CD4-positive, CD25-positive, alpha-beta regulatory T cell (primary cell): ENCODE measurements at places on chromosomes 12 and 14.
A peak's percentile ranks its signal among the peaks of the same experiment; 100 is the strongest.

DNA sequence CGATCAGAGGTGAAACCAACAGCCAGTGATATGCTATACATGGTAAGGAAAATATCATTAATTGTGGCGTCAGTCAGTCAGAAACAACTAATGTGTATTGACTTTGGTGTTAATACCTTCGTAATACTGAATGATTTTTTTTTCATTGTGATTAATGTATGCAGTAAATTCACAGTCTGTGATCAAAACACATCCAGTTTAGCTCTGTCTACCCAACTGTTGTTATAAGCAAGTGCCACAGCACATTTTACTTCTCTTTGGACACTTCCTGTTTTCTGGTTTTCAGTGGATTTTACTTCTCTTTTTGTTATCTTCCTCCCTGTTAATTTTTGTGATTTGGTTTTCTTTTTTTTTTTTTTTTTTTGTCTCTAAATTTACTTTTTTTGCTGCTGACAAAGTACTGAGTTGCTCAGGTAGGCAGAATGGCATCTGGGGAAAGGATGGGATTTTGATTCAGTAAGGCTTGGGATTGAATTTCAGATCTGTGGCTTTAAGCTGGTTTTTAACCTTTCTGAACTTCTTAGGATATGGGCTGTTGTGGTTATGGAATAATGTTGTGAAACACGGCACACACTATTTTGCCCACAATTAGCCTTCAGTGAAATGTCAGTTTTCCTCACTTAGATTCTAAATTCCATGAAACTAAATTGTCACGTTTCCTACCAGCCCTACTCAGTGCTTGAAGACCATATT is 604 bp downstream of the GLIPR1 start:
- H3K36me3 ChIP-seq: peaks cover 4% of the 10 kb centered on the region
- DNase-seq: no peak
- H3K27ac ChIP-seq: peak overlapping the region; percentile 81
- no peaks in the 10 kb centered on the region for H3K27me3 ChIP-seq
- H3K4me3 ChIP-seq: peak overlapping the region; percentile 99

DNA sequence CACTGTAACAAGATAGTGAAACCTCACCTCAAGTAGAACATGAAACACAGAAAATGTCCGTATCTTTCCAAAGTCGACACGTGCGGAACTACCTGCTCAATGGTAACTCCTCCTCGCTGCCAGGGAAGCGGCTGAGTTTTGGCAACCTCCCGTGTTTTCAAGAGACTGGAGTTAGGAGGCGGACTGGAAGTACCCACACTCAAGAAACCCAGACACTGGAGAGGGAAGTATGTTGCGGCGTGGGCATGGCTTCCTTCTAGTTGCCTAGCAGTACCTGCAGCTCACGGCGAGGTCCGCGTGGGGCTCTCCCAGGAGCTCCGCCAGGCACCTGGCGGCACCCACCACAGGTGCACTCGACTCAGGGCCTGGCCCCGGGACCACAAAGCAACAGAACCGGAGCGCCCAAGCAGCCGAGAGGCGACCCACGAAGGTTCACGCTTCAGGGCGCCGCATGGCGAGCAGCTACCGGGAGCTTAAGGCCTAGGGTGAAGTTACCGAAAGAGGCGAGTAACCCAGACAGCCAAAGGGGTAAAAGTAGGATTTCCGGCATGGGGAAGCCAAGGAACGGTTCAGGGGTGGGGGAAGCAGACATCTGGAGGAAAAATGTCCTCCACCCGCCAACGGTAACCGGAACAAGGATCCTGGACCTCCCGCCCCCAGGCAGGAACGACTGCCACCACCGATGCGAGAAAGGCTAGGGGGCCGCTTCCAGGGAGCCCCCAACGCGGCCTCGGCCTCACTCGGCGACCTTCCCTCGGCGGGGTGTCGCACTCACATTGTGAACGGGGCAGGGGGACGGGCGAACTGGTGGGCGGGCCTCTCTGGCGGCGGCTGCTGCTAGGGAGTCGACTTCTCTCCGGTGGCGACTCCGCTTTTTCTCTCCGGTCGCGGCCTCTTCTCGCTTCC is 608 bp downstream of the PTGES3 start:
- peak; percentile 57 for DNase-seq
- H3K27me3 ChIP-seq: no peaks in the 10 kb centered on the region
- peaks cover 43% of the 10 kb centered on the region for H3K4me1 ChIP-seq

- no peak for DNase-seq
- H3K27ac ChIP-seq: peak overlapping the region; percentile 82
- no peaks in the 10 kb centered on the region for H3K36me3 ChIP-seq
- no peaks in the 10 kb centered on the region for H3K27me3 ChIP-seq
- peaks cover 38% of the 10 kb centered on the region for H3K4me1 ChIP-seq
- H3K4me3 ChIP-seq: peak overlapping the region; percentile 54
Measured at GRCh38 chr14:101707863-101708620, 53.5 kb upstream of the PPP2R5C start.

DNA sequence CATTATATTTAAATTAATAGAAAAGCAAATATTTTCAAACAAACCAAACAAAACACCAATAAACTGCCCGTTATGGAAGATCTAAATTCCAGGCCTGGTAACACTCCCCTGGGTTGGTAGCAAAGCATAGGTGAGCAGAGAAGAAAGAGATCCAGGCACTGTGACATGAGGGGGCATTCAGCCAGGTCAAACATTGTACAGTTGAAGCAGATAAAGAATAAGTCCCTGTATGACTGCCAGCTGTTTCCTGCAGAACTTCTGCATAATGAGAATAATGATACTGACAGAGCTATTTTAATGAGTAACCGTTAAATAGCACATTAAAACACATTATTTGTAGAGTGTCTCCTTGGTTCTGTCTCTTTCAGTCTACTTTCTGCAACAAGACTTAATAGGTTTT is 35.4 kb downstream of the SLC38A1 start:
- H3K36me3 ChIP-seq: peaks cover 66% of the 10 kb centered on the region
- peaks cover 53% of the 10 kb centered on the region for H3K4me1 ChIP-seq
- H3K4me3 ChIP-seq: peak overlapping the region; percentile 9

- H3K4me3 ChIP-seq: no peak overlapping the region
- no peak overlapping the region for H3K27ac ChIP-seq
- no peak for DNase-seq
- no peaks in the 10 kb centered on the region for H3K4me1 ChIP-seq
Measured at GRCh38 chr14:103314496-103315277, 19.4 kb upstream of the EIF5 start.

DNA sequence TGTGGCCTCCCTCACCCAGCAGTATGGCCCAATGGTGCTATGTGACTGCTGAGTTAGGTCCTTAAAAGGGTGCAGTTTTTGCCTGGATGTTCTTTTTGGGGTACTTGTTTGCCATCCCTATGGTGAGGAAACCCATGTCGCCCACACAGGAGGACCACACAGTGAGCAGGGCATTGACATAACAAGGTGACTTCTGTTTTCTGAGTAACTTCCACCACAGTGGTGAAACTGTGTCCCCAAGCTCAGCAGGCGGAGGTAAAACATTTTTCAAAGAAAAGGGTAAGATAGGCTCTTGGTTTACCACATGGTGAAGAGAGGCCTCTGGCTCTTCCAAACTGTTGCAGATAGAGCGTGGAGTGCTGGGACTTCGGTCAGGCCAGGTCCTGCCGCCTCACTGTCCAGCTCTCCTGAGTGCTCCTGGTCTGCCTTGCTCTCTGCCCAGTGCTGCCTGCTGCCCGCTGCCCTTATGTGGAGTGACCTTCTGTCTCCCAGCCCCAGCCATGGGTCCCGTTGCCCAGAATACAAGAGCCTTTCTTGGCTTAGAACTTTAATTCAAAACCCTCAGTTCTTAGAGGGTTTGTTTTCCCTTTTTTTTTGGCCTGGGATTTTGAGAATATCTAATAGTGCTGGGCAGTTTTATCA is 54.0 kb downstream of the TRAF3 start:
- DNase-seq: no peak
- H3K4me3 ChIP-seq: no peak overlapping the region
- no peaks in the 10 kb centered on the region for H3K27me3 ChIP-seq
- H3K4me1 ChIP-seq: peaks cover 27% of the 10 kb centered on the region
- no peak overlapping the region for H3K27ac ChIP-seq

DNA sequence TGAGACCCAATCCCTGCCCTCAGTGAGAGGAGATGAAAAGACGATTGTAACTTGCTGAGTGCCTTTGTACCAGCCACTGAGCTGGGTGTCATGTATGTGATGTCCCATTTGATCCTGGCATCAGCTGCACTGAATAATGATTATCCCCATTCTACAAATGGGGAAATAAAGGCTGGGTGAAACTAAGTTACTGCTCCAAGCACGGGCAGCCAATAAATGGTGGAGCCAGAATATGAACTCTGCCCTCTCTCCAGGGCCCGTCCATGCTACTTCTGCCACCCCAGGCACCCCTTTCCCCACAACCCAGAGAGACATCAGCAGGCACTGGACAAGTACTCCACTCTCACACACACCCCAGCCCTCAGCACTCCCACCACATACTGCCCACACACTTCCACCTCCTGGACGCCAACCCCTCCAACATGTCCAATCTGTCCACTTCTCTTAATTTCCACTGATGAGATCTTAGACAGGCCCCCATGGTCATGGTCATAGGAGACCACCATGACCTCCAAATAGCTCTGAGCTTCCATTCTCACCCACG is 115.8 kb downstream of the DICER1 start:
- no peaks in the 10 kb centered on the region for H3K4me1 ChIP-seq
- H3K4me3 ChIP-seq: no peak overlapping the region
- H3K36me3 ChIP-seq: no peaks in the 10 kb centered on the region
- H3K27ac ChIP-seq: no peak overlapping the region

GRCh38 chr14:66017927-66018326 is 468.2 kb upstream of the CCDC196 start:
- peaks cover 2% of the 10 kb centered on the region for H3K27me3 ChIP-seq
- DNase-seq: no peak
- no peak overlapping the region for H3K27ac ChIP-seq
- H3K4me1 ChIP-seq: no peaks in the 10 kb centered on the region
- H3K36me3 ChIP-seq: no peaks in the 10 kb centered on the region
- H3K4me3 ChIP-seq: no peak overlapping the region

GRCh38 chr14:44914849-44915248 is 46.9 kb downstream of the KLHL28 start:
- no peak overlapping the region for H3K27ac ChIP-seq
- H3K4me3 ChIP-seq: no peak overlapping the region
- H3K36me3 ChIP-seq: no peaks in the 10 kb centered on the region
- DNase-seq: no peak
- H3K4me1 ChIP-seq: no peaks in the 10 kb centered on the region

- H3K27ac ChIP-seq: no peak overlapping the region
- H3K27me3 ChIP-seq: no peaks in the 10 kb centered on the region
- no peaks in the 10 kb centered on the region for H3K4me1 ChIP-seq
- H3K36me3 ChIP-seq: no peaks in the 10 kb centered on the region
Measured at GRCh38 chr14:73816393-73816816, 35.2 kb upstream of the PTGR2 start.

DNA sequence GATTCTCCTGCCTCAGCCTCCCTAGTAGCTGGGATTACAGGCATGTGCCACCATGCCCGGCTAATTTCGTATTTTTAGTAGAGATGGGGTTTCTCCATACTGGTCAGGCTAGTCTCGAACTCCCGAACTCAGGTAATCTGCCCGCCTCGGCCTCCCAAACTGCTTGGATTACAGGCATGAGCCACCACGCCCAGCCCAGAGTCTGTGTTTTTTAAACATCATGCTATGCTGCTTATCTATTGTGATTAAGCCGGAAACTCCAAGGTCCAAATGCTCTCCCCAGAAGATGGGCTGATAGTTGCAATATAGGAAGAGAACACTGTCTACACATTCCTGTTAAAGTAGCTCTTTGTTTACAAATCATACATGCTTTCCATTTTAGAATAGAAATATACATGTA is 30.5 kb upstream of the MAX start:
- H3K4me1 ChIP-seq: no peaks in the 10 kb centered on the region
- no peaks in the 10 kb centered on the region for H3K27me3 ChIP-seq
- DNase-seq: no peak
- no peak overlapping the region for H3K4me3 ChIP-seq

DNA sequence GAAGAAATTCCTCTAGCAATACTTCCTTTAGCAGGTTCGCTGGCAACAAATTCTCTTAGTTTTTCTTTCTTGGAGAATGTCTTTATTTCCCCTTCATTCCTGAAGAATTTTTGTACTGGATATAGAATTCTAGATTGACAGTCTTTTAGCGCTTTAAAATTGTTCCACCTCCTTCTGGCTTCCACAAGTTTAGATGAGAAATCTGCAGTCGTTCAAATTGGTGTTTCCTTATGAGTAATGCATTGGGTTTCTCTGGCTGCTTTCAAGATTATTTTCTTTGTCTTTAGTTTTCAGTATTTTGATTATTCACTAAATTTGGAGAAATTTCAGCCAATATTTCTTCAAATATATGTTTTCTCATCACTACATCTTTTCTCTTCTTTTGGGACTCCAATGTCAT is 33.3 kb upstream of the FGF6 start:
- H3K27ac ChIP-seq: no peak overlapping the region
- no peaks in the 10 kb centered on the region for H3K4me1 ChIP-seq
- no peak overlapping the region for H3K4me3 ChIP-seq
- peaks cover 15% of the 10 kb centered on the region for H3K27me3 ChIP-seq
- no peak for DNase-seq

GRCh38 chr14:24258548-24259265 is 4.3 kb downstream of the TGM1 start:
- H3K27ac ChIP-seq: no peak overlapping the region
- no peak for DNase-seq
- no peaks in the 10 kb centered on the region for H3K27me3 ChIP-seq
- H3K4me1 ChIP-seq: no peaks in the 10 kb centered on the region
- H3K4me3 ChIP-seq: no peak overlapping the region
- peaks cover 8% of the 10 kb centered on the region for H3K36me3 ChIP-seq

- DNase-seq: no peak
- no peaks in the 10 kb centered on the region for H3K27me3 ChIP-seq
- H3K4me1 ChIP-seq: no peaks in the 10 kb centered on the region
- no peaks in the 10 kb centered on the region for H3K36me3 ChIP-seq
- no peak overlapping the region for H3K4me3 ChIP-seq
Measured at GRCh38 chr12:71054551-71054950, 103.2 kb downstream of the TSPAN8 start.

- no peak overlapping the region for H3K27ac ChIP-seq
- peaks cover 8% of the 10 kb centered on the region for H3K4me1 ChIP-seq
- H3K27me3 ChIP-seq: no peaks in the 10 kb centered on the region
- no peak for DNase-seq
Measured at GRCh38 chr14:75720116-75720515, 59.1 kb downstream of the TTLL5 start.

GRCh38 chr12:96502477-96502876 is 13.1 kb downstream of the CFAP54 start:
- H3K27ac ChIP-seq: peak overlapping the region; percentile 30
- H3K36me3 ChIP-seq: no peaks in the 10 kb centered on the region
- peaks cover 30% of the 10 kb centered on the region for H3K4me1 ChIP-seq
- DNase-seq: no peak

DNA sequence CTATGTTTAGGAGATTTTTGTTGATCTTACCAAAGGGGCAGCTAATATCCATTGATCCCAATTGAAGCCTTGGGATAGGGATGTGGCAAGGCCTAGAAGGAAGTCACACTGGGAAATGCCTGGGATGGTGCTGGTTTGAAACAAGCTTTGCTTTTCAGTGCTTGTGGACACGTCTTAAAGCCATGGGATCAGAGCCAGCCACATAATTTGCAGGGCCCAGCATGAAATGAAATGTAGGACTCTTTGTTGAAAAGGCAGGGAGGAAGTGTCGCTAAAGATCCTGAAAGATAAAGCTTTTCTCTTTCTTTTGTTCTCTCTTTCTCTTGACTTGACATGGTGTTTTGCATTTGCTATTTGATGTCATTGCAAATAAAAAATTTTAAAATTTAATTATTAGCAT is 5.0 kb downstream of the TTC9 start:
- no peak overlapping the region for H3K27ac ChIP-seq
- no peaks in the 10 kb centered on the region for H3K27me3 ChIP-seq
- peaks cover 53% of the 10 kb centered on the region for H3K4me1 ChIP-seq
- no peak for DNase-seq
- H3K4me3 ChIP-seq: peak overlapping the region; percentile 55
- no peaks in the 10 kb centered on the region for H3K36me3 ChIP-seq

GRCh38 chr12:12443431-12443878 is 86.6 kb downstream of the BORCS5 start:
- H3K36me3 ChIP-seq: no peaks in the 10 kb centered on the region
- no peak for DNase-seq
- H3K27ac ChIP-seq: peak overlapping the region; percentile 91
- peaks cover 83% of the 10 kb centered on the region for H3K4me1 ChIP-seq
